ENCODE measurements at places on chromosomes 5 and 9. TPM values are rescaled to one million over a fixed set of nuclear protein-coding genes. Genes with fewer than 3 reads are reported as not detected.

The ROR2 gene
- total RNA-seq, result 9.1 TPM

DNA sequence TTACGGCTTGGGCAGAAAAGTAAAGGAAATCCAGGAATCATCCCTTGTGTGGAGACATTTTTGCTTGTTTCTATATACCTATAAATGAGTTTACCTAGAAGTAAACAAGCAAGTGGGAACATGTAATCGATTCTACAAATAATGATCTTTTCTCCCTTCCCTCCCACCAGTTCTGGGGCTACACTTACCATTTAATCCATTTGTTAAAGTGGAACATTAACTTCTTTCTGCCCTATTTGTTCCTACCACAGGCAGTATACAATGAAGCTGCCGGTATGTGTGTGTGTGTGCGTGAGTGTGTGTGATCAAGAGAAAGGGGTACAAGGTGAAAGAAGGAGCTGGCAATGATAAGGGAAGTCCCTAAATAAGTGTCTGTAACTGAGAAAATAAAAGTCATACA, 26.4 kb upstream of the ELL2 start:
- no peaks in the 10 kb centered on the region for H3K36me3 ChIP-seq
- no peak overlapping the region for H3K27ac ChIP-seq
- DNase-seq, result no peak
- no peak overlapping the region for H3K4me3 ChIP-seq
- H3K4me1 ChIP-seq, result no peaks in the 10 kb centered on the region
- no peaks in the 10 kb centered on the region for H3K27me3 ChIP-seq

GRCh38 chr5:81631124-81631523, 119.8 kb downstream of the SSBP2 start:
- H3K27ac ChIP-seq, result no peak overlapping the region
- no peak for DNase-seq

DNA sequence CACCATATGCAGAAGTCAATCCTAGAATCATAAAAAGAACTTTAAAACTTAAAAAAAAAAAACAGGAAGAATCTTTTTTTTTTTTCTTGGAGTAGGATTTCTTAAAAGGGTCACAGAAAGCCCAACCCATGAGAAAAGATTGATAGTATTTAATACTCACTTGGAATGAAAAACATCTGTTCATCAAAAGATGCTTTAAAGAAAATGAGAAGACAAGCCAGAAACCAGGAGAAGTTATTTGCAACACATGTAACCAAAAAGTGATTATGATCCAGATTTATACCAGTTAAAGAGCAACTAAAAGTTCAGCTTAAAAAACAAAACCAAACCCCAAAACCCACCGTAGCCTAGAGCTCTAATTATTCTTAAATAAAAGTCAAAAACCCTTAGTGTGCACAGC, 69.3 kb downstream of the TLE4 start:
- H3K4me1 ChIP-seq, result no peaks in the 10 kb centered on the region
- H3K36me3 ChIP-seq, result no peaks in the 10 kb centered on the region
- no peak overlapping the region for H3K27ac ChIP-seq

Measured in colonic mucosa (tissue), 4 donors.